ENCODE measurements at places on chromosomes 5 and 9.

- no peak for DNase-seq
Measured at GRCh38 chr5:62065050-62065449, 241.0 kb upstream of the KIF2A start.

- DNase-seq, result no peak
Measured at GRCh38 chr9:131446276-131446675, 52.4 kb downstream of the PRRC2B start.

DNA sequence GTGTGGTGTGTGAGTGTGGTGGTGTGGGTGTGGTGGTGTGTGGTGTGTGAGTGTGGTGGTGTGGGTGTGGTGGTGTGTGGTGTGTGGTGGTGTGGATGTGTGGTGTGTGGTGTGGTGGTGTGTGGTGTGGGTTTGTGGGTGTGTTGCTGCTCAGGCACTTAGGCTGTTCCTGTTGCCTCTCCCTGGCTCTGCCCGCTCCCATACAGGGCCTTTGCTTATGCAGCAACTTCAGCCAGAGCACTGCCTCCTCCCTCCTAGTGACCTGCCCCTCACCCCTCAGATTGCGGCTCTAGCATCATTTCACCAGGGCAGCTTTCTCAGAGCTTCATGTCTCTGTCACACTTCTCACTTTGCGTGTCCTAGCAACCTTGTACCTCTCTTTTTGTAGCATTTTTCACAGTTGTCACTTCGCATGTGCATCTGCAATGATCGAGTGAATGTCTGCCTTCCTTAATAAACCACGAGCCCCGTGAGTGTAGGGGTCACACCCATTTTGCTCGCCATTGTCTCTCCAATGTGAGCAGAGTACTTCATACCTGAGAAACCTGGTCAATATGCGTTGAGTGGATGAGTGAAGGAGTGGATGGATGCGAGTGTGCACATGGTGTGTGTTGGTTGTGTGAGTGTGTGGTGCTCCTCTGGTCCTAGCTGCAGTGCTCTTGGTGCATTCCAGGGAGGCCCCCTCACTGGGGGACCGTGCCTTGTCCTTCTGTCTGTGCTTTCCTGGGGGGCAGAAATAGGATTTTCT lies 167.9 kb upstream of the PANK3 start:
- no peak for DNase-seq

DNA sequence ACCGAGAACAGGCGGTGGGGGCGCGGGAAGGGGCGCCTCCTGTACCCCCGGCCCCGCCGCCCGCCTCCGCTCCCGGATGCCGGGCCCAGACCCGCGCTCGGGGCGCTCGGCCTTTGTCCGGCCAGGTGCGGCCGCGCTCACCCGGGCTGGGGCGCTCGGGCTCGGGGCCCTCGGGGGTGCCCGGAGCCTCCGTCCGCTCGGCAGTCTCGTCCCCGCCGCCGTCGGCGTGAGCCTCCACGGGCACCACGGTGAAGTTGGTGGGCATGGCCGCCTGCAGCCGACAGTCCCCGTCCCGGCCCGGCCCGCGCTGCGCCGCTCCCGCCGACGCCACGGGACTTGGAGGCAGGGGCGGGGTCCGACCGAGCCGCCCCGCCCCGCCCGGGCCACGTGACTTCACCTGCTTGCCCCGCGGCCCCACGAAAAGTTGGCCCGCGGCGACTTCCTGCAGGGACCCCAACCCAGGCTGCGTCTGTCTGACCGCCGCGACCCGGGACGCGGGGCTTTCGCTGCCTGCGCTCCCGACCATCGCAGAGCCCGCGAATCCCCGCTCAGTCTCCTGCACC lies at the start of gene SLC12A7:
Gene SLC12A7, minus strand, starts transcription at position 337 of the 563 bp plus-strand sequence. Its CDS starts 72 bp downstream, at position 265.
- DNase-seq, result peak; percentile 69

DNA sequence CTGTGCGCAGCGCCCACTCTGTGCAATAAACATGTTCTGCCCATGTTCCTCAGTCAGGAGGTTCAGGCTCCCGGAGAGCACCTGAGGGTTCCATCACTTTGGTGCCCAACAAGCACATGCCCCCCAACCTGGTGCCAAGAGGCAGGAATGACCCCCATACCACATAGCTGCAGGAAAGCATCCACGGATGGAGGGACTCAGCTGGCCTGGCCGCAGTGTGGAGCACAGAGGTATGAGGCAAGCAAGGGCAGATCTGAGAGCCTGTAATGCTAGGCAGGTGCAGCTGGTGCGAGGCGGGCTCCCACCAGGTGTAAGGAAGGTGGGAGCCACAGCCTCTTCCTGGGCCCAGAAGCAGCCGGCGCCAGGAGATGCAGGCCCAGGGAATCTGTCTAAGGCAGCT lies 4.3 kb upstream of the MRNIP start:
- no peak for DNase-seq

GRCh38 chr5:142544946-142545649 lies 140.8 kb downstream of the FGF1 start:
- no peak for DNase-seq

DNA sequence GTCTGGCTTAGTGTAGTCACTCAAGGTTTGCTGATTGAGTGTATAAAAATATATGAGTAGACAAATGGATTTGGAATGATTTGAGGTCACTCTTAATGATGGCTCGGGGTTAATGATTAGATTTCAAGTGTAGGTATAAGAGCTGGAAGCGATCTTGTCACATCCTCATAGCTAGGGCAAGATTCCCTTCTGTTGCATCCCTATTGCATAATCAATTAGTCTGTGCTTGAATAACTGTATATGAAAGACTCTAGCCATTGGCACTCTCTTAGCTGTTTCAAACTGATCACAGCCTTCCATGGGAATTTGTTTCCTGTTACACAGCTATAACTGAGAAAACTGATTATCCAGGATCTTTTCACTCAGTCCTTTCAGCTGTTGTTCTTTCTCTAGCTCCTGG lies 811.6 kb downstream of the TLE4 start:
- no peak for DNase-seq

- no peak for DNase-seq
Measured at GRCh38 chr9:16784002-16784401, 86.5 kb downstream of the BNC2 start.

GRCh38 chr5:133050521-133050920 lies 1.3 kb upstream of the HSPA4 start:
- no peak for DNase-seq

GRCh38 chr5:97135868-97136267 lies 6.5 kb downstream of the LIX1 start:
- no peak for DNase-seq

DNA sequence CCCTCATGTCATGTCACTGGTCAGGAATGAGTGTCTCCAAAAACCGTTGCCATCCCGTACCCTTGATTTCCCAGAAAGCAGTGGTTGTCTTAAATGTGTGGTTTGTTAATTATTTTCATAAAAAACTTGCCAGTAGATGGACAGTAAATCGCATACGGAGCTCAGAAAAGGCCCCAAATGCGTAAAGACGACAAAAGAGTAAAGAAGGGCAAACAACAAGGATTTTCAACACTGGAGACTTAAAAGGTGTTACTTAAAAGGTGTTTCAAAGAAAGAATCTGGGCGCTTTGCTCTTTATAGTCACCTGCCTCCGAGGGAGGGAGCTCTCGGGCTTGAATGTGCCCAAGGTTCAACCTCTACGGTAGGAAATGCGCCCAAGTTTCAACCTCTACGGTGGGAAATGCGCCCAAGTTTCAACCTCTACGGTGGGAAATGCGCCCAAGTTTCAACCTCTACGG lies 734 bp downstream of the KIF27 start:
- no peak for DNase-seq

DNA sequence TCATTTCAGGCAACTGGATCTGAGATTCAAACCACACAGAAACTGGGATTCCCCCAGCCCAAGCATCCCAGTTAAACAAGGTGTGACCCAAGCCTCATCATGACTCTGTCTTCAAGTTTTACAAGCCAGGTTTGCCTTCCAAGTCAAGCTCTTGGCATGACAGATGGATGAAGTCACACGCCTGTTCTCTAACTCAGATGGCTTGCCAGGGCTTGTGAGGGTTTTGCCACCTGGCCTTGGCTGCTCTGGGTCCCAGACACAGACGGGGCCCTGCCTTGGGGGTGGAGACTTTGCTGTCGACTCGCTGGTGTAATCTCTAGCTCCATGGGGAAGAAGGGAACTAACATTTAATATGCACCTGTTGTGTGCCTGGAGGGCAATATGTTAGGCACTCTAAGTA lies 95.8 kb upstream of the RARS1 start:
- no peak for DNase-seq

DNA sequence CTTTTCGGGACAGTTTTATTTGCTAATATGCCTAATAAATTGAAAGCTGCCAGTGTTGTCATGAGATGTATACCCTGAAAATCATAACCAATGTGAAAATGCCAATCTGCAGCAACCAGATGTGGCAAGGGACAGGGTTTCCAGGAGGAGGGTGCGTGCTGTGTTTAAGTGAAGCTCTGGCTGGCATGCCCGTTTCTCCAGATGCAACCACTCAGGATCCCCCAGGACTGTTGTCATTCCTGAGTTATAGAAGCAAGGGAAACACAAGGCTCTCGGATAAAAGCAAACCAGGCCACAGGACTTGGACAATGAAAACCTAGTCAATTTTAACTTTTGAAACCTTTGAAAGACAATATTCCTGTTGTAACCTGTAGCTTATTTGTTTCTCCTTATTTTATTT lies 360.2 kb downstream of the SLIT3 start:
- DNase-seq, result no peak

GRCh38 chr5:5031665-5032064 lies 108.5 kb upstream of the ADAMTS16 start:
- no peak for DNase-seq

GRCh38 chr5:172377856-172378255 lies 76.5 kb downstream of the SH3PXD2B start:
- DNase-seq, result no peak

- peak; percentile 8 for DNase-seq
Measured at GRCh38 chr5:97854871-97855762, 672.1 kb upstream of the RIOK2 start.

GRCh38 chr9:35272989-35273388 lies 111.2 kb downstream of the UNC13B start:
- no peak for DNase-seq

DNA sequence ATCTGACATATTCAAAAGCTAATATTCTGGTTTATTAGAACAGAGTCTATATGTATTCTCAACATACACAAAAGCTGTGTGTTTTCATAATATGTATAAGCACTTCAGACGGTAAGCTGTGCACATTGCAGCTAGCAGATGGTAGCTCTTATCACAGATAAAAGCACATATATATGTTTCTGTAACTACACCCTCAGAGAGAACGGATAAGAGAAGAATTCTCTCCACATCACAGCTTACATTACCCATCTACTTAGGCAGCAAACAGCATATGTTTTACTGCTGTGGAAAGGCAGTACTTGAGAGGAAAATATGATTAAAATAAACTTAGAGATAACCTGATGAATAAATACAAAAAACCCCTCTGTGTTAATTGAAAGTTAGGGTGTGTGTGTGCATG lies 450.9 kb upstream of the ZNF608 start:
- DNase-seq, result no peak

DNA sequence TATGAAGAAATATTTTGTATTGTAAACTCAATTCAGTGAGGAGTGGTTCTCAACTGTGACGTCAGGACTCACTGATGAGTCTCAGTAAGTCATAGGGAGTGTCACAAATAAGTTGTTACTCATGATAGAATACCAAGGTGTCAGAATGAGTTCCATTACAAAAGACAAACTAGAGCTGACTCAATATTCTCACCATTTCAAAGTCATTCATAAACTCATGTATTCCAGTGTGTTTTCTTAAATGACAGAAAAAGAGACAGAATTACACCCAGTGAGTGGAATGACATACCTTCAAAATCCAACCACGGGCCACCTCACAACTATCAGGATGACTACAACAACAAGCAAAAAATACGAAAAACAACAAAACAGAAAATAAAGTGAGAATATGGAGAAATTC lies 321.5 kb downstream of the ENC1 start:
- DNase-seq, result no peak

DNA sequence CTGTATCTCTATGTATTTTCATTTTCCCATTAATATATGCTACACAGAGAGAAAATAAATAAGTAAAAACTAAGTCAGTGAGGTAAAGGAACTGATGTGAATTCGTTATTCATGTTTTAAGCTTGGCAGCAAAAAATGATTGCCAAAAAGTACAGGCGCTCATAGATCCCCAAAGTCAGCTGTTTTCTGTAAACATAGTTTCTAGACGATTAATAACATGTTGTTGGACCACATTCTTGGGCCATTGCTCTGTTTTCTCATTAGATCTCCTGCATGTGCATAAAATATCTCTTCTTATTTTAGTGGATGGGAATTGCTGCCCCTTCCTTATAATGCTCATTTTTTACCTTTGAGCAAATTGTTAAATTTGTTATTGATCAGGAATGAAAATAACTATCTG lies 215.2 kb downstream of the TLE1 start:
- no peak for DNase-seq

- DNase-seq, result peak; percentile 67
Measured at GRCh38 chr5:179393078-179393477, 47.8 kb upstream of the ADAMTS2 start.

GRCh38 chr5:60219921-60220320 lies 326.4 kb upstream of the PDE4D start:
- DNase-seq, result no peak

DNA sequence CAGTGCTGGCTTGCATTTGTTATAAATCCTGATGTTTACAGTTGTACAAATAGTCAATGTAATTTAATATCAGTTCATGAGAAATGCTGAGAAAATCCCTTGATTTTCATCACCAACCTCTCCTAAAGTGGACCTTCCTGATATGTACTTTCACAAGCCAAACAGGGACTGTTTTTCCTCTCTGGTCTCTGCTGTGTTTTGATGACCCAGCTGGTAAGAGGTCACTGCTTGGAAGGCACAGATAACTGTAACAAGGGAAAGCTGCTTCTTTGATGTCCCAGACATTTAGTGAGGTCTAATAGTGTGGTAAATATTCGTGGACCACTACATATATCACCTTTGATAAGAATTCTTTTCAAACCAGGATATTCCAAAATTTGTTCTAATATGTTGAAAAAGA lies 68.7 kb upstream of the HAPLN1 start:
- DNase-seq, result no peak

- no peak for DNase-seq
Measured at GRCh38 chr5:132020568-132021339, 9.3 kb upstream of the ACSL6 start.

Measured in hepatic stellate cell (primary cell).